ENCODE measurements at places on chromosomes 2 and 18.

DNA sequence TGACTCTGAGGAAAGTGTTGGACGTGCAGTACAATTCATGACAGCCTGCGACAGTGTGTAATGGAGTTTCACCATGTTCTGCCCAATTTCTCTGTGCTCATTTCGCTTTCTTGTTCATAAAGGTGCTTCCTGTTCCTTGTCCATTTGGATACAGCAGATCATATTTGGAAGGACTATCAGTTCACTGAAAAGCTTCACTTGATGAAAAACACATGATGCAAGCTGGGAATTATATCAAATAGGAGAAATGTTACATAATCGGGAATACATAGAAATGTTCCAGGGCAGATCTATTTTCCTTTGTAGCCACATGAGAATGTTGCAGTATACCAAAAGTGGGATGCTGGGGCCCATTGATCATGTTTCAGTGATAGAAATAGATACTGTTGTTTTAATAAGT lies 266.3 kb upstream of the SLC14A2 start:
- DNase-seq = no peak

GRCh38 chr18:58545338-58546296 lies 83.3 kb downstream of the ALPK2 start:
- no peak for DNase-seq

- DNase-seq = no peak
Measured at GRCh38 chr2:85187069-85187468, 53.9 kb downstream of the TCF7L1 start.

DNA sequence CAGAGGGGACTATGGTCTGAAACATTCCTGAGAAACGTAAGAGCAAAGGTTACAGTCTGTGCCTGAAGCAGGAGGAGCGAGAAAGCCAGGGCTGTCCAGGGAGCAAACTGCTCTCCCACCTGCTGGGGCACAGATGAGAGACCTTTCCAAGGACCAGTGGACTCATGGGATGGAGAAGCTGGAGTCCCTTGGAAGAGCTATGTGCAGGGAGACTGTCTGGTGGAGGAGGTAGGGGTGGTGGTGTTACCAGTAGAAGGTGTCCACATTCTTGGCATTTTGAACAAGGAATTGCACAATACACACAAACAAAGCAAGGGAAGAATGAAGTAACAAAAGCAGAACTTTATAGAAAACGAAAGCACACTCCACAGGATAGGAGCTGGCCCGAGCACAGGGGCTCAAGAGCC lies 97.9 kb upstream of the CYRIA start:
- DNase-seq = no peak

DNA sequence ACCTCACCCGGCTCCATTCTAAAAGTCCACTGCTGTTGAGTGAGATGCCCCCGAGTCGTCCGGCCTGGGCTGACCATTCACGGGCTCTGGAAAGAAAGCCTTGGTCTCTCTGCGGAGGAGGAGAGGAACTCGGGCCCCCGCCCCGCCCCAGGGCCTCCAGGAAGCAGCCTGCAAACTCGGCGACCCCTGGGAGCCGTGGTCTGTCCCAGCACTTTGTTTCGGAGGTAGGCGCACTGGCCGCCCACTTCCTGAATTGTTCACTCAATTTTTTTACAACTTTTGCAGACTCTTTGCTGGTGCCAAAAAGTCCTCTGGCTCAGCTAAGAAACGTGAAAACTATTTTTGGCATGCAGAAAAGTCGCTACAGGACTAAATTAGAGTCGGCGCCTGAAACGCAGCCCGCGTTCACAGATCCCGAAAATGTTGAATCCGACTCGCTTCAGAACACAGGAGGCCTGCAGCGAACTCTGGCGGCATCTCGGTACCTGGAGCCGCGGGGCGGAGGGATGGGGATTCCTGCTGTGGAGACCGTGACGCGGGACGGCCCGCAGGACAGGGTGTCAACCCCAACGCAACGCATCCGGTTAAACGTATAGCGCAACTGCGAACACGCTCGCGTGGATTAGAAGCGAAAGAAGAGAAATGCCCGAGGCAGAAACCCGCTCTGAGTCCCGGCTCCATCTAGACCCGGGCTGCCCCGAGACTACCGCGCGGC lies 1.5 kb downstream of the PXDN start:
- no peak for DNase-seq

Data from activated naive CD4-positive, alpha-beta T cell treated with anti-CD3 and anti-CD28 coated beads, Interleukin-2, amount 50 U/mL, for 72 hours (primary cell).